Left kidney (tissue), 8 donors: ENCODE measurements at places on chromosomes 5 and 9. TPM values are rescaled to one million over a fixed set of nuclear protein-coding genes. Genes with fewer than 3 reads are reported as not detected.

Gene PHF24
- 0.33 TPM for polyA plus RNA-seq

Gene PKD2L2
- 0.48 TPM for polyA plus RNA-seq

Gene ORM2
- polyA plus RNA-seq: not detected

Gene PFDN1
- 112 TPM for polyA plus RNA-seq

Gene IFNA13
- polyA plus RNA-seq: not detected

Gene DNAH5
- 2.0 TPM for polyA plus RNA-seq

Gene SFXN1
- polyA plus RNA-seq: 61.4 TPM

Gene SPATA9
- 2.4 TPM for polyA plus RNA-seq

Gene TAF1L
- polyA plus RNA-seq: 0.10 TPM

Gene NR5A1
- polyA plus RNA-seq: not detected

Gene STARD4
- 25.7 TPM for polyA plus RNA-seq

Gene KIAA0825
- polyA plus RNA-seq: 5.2 TPM

Gene LHX2
- 0.28 TPM for polyA plus RNA-seq

Gene C9orf50
- polyA plus RNA-seq: 0.30 TPM

Gene FOXI1
- 4.8 TPM for polyA plus RNA-seq

Gene FAM240B
- polyA plus RNA-seq: not detected

Gene NEUROG1
- not detected for polyA plus RNA-seq

Gene SPATA31A5
- not detected for polyA plus RNA-seq

Gene ZBTB6
- polyA plus RNA-seq: 15.1 TPM

Gene GPR150
- 0.07 TPM for polyA plus RNA-seq

Gene ADAMTS13
- polyA plus RNA-seq: 10.9 TPM

Gene CERCAM
- polyA plus RNA-seq: 34.9 TPM

Gene IL33
- 7.3 TPM for polyA plus RNA-seq

Gene CBY3
- polyA plus RNA-seq: 0.30 TPM

Gene TXNDC8
- not detected for polyA plus RNA-seq

Gene FAM120AOS
- 66.8 TPM for polyA plus RNA-seq

Gene DRD1
- not detected for polyA plus RNA-seq

Gene ZBED3
- 40.3 TPM for polyA plus RNA-seq

Gene OMD
- polyA plus RNA-seq: 0.62 TPM

Gene NOXA1
- 6.7 TPM for polyA plus RNA-seq

Gene GAPT
- polyA plus RNA-seq: 0.55 TPM

Gene TTC16
- polyA plus RNA-seq: 0.28 TPM

Gene OR1Q1
- not detected for polyA plus RNA-seq

Gene PAX5
- 0.07 TPM for polyA plus RNA-seq

Gene CYSTM1
- polyA plus RNA-seq: 54.2 TPM

Gene ARL14EPL
- not detected for polyA plus RNA-seq

Gene IL9
- not detected for polyA plus RNA-seq

Gene HAND1
- not detected for polyA plus RNA-seq

Gene SPATA6L
- polyA plus RNA-seq: 5.3 TPM

Gene CDHR2
- polyA plus RNA-seq: 25.0 TPM

Gene PCDHA13
- polyA plus RNA-seq: not detected
